ENCODE measurements at places on chromosomes 4 and X.

DNA sequence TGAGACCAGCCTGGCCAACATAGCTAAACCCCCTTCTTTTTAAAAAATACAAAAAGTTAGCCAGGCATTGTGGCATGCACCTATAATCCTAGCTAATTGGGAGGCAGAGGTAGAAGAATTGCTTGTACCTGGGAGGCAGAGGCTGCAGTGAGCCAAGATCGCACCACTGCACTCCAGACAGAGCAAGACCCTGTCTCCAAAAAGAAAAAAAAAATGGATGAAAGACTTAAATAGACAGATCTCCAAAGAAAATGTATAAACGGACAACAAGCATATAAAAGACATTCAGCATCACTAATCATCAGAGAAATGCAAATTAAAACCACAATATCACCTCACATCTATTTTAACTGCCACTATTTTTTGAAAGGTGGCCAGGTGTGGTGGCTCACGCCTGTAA, 6.6 kb upstream of the SAT1 start:
- no peak for DNase-seq

DNA sequence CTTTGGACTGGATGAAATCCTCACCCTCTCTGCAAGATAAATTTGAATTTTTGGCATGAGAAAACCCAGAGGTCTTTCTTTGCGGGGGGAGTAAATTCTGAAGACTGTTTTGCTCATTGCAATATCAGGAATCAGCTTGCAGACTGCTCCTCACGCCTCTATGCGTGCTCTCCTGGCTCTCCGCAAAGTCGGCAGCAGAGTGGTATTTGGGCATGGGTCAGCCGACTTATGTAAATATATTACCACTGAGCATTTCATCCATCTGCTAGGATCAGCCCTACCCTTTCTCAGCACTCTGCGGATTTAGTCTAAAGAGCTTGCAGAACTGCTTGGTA, 288.0 kb downstream of the ASMT start:
- no peak for DNase-seq

- no peak for DNase-seq
Measured at GRCh38 chr4:95850161-95850560, 10.3 kb downstream of the PDHA2 start.

DNA sequence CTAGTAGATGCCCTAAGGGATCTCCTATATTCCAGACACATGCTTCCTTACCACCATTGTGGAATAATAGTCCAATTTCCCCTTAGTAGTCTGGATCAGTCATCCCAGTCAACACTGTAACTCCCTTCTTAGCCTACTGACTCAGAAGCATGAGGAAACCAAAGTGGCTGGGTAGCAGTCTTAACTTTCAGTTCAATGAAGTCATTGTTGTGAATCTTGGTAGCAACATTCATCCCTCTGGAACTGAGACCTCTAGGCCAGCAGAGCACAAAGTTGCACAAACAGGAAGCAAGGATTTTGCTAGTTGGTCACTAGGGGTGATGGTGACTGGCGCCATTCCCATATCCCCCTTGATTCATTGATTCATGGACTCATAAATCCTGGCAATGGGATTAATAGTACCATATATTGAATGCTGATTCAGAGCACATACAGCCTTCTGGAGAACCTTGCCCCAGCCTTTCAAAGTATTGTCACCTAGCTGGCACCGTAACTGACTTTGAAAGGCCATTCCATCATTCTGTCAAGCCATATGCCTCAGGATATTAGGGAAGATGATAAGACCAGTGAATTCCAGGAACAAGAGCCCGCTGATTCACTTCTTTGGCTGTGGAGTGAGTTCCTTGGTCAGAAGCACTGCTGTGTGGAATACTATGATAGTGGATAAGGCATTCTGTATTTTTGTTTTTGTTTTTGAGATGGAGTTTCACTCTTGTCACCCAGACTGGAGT, 19.7 kb upstream of the GPAT3 start:
- DNase-seq = no peak

DNA sequence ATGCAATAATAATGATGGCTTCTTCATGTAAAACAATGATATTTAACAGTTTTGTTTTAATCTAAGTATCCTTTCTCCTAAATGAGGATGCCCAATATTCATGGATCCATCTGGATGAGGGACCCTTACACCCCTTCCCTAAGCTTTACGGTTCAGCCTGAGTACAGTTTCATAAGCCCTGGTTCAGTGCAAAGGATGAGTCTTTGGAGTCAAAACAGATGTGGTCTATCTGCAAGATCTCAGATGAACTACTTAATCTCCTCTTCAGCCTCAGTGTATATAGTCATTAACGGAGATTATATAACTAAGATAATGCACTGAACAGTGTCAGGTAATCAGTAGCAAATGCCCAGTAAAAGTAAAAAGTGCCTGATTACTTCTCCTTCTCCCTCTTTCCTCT, 22.1 kb downstream of the ANXA5 start:
- no peak for DNase-seq

DNA sequence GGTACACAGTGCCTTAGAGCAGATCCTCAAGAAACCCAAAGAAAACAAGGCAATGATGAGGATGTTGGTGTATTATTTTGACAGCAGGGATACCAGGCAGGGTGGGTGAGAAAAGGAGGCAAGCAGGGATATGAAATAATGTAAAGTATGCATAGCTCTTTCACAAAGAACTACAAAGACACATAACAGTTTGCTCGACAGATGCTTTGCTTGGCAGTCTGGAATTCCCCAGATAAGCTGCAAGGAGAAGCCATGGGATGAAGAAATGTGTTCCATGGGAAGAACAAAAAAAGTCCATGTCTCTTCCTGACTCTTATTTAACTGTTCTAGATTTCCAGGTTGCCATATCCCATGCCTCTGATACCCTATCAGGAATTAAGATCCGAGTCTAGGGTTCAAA, 75.4 kb downstream of the FAM13A start:
- DNase-seq = no peak

GRCh38 chr4:57211131-57211530, 100.9 kb upstream of the IGFBP7 start:
- DNase-seq = no peak

- no peak for DNase-seq
Measured at GRCh38 chr4:174583056-174583455, 60.8 kb upstream of the HPGD start.

DNA sequence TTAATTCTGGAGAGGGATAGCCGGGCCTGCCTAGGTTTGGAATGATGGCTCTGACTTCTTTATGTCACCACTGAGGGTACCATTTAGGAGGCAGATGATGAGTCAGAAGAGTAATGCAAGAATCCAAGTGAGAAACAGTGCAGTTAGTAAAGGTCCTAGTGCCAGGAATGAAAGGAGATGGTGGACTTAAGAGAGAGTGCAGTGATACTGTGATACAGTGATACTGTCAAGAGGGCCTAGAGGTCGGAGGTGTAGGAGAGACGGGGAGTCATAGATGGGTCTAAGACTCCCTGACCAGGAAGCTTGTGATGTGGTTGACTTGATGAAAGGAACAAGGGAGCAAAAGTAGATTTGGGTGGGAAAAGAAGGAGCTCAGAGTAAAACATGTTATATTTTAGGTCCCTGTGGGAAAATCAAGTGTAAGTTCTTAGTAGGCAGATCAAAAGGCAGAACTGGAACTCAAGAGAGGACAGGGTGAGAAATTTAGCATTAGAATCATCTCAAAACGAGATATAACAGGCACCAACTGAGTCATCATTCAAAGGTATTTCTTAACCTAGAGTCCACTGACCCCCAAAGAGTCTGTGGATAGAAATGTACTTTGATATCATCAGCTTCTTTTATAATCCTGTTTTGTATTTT, 85.0 kb downstream of the NFKB1 start:
- no peak for DNase-seq

DNA sequence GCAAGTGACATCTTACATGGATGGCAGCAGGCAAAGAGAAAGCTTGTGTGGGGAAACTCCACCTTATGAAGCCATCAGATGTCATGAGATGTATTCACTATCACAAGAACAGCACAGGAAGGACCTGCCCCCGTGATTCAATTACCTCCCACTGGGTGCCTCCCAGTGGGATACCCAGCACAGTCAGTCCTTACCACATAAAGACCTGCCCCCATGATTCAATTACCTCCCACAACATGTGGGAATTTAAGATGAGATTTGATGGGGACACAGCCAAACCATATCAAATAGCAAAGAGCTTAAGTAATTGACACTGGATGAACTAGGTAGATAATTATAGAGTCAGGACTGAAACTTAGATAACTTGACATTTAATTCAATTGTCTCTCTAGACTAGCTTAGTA, 85.6 kb downstream of the SLIT2 start:
- DNase-seq = no peak

DNA sequence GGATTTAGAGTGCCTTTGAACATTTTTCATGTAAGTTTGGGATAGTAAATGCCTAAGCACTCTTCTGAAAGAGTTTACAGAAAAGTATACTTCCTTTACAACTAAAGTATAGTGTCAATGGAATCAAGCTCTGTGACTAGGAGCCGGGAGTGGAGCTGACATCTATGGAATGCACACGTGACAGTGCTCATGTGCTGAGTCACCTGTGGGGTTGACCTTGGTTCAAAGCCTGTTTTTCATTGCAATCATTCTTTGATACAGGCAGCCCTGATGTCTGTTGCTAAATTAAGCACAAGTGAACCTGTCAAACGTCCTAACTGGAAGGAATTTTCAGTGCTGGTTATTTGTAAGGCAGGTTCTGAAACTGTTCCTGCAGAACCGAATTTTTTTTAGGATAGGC, 82.5 kb downstream of the GPAT3 start:
- no peak for DNase-seq
